ENCODE measurements at places on chromosomes 11 and 22.

DNA sequence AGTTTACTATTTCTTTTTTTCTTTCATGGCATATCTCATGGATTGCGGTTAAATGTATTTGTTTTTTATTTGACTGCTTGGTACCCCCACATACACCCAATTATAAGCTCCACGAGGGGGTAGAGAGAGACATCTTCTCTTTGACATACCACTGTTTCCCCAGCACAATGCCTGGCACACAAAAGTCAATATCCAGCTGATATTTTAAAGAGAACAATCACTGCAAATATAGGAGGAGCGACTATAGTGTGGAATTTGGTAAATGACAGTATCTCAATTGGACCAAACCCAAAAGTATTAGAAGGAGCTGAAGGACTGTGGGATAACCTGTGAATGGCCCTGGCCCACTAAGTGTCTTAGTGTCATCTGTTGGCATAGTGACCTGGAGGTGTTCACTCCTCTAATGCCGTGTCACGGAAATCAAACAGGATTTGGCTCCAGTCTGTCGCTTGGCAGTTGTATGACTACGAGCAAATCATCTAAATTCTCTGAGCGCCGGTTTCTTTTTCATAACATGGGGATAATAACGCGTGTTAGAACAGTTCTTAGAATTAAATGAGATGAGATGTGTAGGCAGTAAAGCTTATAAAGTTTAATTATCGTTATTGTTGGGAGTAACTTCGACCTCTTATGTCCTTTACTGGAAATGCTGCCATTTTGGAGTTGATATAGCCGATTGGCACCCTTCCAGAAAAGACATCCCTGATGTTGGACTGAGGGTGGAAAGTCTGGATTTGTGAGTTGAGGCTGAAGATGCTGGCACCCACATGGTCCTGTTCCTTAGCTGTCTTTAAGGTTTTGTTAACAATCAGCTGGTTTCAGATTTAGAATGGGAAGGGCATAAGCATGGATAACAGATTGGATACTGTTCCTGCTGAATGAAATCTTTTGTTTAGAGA is 144.5 kb downstream of the DBX1 start:
- DNase-seq = no peak

GRCh38 chr11:61554172-61554988 is 26.5 kb downstream of the SYT7 start:
- no peak for DNase-seq

DNA sequence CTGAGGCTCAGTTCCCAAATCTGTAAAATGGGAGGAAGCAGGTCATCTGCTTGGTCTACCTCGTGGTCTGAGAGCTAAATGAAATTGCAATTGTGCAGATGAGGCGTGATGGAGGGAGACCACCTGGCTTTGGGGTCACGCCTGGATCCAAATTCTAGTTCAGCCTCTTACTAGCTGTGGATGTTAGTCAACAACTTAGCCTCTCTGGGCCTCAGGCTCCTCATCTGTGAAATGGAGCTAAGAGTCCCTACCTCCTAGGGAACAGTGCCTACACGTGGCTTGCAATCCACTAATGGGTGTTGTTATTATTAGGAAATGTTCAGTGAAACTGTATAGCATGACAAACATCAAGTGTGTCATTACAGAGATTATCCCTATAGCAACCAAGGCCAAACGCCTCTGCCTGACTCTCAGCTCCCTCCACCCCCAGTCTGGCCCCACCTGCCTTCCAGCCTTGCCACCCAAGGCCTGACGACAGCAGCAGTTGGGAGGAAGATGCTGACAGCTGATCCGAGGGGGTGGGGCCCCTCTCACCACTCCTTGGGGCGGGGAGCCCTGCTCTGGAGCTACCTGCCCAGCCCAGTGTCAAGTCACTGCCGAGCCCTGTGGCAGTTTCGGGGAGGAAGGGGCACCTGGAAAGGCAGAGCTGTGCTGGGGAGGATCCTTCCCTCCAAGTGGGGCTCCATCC is 1.7 kb upstream of the RHOD start:
- DNase-seq = peak; percentile 59

GRCh38 chr11:46553814-46554212 is 40.0 kb downstream of the AMBRA1 start:
- DNase-seq = peak; percentile 39

All from HTR-8/SVneo (cell line).